ENCODE measurements at places on chromosomes 6 and 20.

- peak; percentile 67 for DNase-seq
Measured at GRCh38 chr6:108651340-108652227, 90.9 kb downstream of the FOXO3 start.

- DNase-seq, result no peak
Measured at GRCh38 chr6:109791301-109791700, 100.2 kb downstream of the FIG4 start.

DNA sequence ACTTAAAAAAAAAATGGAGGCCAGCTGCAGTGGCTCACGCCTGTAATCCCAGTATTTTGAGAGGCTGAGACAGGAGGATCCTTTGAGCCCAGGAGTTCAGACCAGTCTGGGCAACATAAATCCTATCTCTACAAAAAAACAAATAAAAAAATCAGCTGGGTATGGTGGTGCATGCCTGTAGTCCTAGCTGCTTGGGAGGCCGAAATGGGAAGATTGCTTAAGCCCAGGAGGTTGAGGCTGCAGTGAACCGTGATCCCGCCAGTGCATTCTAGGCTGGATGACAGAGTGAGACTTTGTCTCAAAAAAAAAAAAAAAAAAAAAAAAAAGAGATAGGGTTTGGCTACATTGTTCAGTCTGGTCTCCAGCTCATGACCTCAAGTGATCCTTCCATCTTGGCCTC, 29.7 kb downstream of the MYO6 start:
- DNase-seq, result no peak

- DNase-seq, result no peak
Measured at GRCh38 chr20:23612396-23612795, 6.7 kb upstream of the CST9 start.

- no peak for DNase-seq
Measured at GRCh38 chr20:46807998-46808397, 86.6 kb upstream of the EYA2 start.

- DNase-seq, result no peak
Measured at GRCh38 chr20:58022711-58023110, 205.7 kb downstream of the ANKRD60 start.

GRCh38 chr6:6752129-6752528, 163.6 kb downstream of the LY86 start:
- DNase-seq, result peak; percentile 15

- DNase-seq, result no peak
Measured at GRCh38 chr6:1391800-1392309, 2.5 kb downstream of the FOXF2 start.

DNA sequence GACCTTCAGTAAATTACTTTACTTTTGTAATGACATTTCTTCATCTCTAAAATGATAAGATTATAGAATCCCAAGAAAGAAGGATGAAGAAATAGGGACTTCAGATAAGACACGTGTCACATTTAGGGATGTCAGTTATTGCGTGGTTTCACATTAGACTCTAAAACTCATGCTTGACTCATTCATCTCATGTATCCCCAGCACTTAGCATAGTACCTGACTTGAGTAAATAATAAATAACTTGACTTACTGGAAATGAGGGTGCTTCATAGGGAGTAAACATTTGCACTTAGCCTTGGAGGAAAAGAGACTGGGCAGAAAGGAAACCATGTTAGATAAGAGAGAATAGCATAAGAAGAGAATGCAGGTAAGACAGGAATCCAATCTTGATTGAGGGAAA, 37.2 kb downstream of the VTA1 start:
- no peak for DNase-seq

DNA sequence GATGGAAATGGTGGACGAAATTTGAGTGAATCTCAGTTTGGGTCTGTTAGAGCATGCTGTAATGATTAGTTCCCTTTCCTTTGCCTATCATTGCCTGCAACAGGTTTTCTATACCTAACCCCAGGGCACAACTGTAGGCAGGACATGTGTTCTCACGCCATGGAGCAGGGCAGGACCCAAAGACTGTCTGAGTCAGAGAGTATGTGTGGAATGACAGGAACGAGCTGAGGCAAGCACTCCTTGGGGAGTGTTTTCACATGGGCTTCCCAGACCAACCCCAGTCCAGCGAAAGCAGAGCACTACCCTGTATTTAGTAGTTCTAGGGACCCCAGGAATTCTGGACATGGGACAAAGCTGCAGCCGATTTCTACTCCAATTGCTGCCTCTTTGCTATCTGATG, 234.2 kb downstream of the HACE1 start:
- DNase-seq, result no peak

Measured in AG04450 (cell line).